ENCODE measurements at places on chromosomes 11 and 22.

GRCh38 chr11:111448831-111449557 lies 63.2 kb downstream of the BTG4 start:
- DNase-seq = no peak

DNA sequence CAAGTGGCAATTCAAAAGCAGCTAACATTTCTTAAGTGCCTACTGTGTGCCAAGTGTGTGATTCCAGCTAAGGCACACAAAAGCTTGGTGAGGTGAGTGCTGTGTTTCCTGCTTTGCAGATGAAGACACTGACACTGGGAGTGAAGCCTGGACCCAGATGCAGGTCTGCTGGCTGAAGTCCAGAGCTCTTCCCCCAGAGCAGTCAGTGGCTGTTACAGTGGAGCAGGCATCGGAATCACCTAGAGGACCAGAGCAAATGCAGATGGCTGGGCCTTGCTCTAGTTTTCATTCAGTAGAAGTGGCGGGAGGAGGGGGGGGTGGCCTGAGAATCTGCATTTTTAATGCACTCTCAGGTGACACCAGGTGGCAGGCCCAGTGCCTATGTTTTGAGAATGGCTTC lies 342.3 kb downstream of the CADM1 start:
- DNase-seq = no peak

GRCh38 chr22:40441761-40442390 lies 71.5 kb downstream of the SGSM3 start:
- no peak for DNase-seq

DNA sequence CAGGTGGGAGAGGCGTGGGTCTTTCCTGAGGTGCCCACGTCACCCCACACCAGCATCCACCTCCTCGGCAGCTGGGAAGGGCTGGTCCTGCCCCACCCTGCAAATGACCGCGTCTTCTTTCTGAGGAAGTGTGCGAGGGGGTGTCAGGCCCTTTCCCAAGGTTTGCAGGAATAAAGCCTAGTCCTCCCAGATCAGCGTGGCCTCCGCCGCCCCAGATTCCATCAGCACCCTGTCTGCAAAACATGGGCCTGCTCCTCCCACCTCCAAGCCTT lies 14.4 kb upstream of the SLC39A13 start:
- DNase-seq = no peak

DNA sequence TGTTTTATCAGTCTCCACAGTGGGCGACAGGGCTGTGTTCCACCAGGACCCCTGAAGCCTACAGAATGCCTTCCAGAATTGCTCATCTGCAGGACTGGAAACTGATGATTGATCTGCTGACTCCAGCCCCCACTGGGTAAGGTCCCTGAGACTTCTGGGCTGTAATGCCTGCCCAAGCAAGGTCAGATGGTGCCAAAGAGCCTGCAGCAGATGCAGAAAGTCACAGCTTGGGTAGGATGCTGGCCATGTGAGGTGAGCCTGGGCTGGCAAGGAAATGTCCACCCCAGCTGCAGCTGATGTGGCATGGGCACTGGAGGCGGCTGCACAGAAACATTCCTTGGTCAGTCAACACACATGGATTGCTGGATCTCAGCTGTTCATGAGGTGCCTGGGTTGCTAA lies 30.9 kb downstream of the LRRC32 start:
- no peak for DNase-seq

GRCh38 chr11:105910095-105910715 lies 111.8 kb downstream of the MSANTD4 start:
- no peak for DNase-seq
